Epithelial cell of proximal tubule (primary cell): ENCODE measurements at places on chromosomes 11 and 22.

DNA sequence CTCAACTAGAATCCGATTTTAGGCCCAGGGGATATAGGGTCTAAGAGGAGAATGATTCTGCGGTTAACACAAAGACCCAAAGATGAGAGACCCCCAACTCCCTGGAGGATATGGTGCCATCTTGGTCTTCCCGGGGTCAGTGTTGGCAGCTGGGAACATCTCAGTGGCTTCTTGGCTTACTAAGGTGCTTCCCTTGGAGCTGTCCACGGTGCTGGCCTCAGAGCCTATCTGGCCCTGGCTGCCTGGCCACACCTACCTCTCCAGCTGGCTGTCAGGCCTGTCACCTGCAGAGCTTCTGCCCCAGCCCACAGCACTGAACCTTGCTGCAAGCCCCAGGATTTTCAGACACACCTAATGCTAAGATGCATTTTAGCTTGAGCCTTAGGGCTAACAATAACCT is 70.7 kb upstream of the THY1 start:
- DNase-seq: no peak

DNA sequence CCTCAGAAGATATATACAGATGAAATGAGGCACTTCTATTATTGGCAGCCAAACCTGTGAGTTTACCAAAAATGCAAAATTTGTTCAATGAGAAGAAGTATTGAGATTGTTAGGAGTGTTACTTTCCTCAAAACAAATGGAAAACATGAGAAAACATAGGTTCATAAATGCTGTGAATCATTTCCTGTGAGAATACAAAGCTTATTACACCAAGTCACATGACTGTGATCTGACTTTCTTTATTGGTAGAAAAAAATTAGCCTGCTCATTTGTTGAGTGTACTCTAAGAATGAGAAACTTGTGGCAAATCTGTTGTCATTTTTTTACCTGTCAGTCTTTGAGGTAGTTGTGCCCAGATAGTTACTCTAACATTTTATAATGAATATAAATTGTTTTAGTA is 215.1 kb downstream of the TMEM135 start:
- no peak for DNase-seq

DNA sequence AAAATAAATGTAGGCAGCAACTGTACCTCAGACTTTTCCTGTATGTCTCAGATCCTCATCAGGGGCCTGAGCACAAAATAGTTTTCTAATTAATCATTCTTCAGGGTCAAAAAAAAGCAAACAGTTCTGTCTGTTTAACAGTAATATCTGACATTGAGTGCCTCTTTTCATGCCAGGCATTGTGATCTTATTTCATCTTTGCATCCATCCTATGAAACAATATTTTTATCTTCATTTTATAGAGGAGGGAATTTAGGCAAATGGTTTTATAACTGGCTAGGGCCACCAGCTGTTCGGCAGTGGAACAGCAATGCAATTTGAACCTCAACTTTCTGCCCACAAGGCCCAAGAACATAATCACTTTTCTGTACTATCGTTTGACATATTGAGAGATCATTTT is 145.6 kb downstream of the WNT7B start:
- no peak for DNase-seq

- DNase-seq: no peak
Measured at GRCh38 chr22:22761606-22761962, 117.2 kb downstream of the GGTLC2 start.

- DNase-seq: no peak
Measured at GRCh38 chr11:5151713-5152153, 2.8 kb downstream of the OR52A1 start.

- DNase-seq: no peak
Measured at GRCh38 chr11:122746611-122747244, 91.2 kb downstream of the UBASH3B start.

- no peak for DNase-seq
Measured at GRCh38 chr11:29321293-29322132, 695.3 kb downstream of the KCNA4 start.

DNA sequence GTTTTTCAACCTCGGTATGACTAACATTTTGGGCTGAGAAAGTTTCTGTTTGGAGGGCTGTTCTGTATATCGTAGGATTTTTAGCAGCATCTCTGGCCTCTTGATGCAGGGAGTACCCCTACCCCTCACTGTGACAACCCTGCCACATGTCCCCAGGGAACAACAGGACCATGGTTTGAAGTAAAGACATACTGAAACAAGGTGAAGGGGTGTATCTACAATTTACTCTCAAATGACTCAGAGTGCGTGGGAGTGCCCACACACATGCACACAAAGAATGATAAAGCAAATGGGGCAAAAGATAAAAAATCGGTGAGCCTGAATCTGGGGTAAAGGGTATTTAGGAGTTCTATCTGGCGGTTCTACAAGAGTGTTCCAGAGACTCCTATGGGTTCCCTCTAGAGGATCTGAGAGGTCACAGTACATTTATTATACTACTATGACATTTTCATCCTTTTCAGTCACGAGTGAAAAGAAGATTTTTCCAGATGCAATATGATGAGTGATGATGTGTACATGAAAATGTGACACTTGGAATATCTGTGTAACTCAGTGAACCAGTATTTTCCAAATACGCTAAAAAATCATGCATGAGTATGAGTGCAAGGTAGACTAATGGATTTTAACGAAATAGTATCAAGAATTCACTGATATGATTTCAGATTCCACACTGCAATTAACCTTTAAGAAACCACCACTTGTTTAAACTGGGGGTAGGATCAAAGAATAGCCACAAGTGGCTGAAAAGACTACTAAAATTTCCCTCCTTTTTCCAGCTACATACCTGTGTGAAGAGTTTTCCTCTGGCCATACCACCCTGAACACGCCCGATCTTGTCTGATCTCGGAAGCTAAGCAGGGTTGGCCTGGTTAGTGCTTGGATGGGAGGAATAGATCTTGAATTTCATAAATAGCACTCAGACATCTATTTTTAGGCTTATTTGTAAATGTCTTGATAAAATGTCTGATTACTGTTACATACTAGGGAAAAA is 56.3 kb upstream of the YPEL1 start:
- DNase-seq: no peak

DNA sequence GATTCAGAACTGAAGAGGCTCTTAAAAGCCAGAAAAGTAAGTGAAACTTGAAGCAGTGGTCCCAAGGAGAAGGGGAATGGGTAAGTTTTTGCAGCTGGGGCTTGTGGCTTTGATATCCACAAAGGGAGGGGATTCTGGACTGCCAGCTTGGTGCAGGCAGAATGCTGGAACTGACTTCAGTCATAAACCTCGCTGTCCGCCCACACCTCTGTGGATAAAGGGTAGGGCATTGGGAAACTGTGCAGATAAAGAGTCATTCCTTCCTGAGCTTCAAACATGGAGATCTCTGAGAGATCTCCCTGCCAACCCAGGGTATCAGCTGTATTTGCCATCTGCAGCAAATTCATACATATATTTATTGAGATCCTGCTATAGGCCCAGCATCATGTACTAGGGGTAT is 124.3 kb upstream of the OR9Q1 start:
- DNase-seq: no peak

- peak; percentile 59 for DNase-seq
Measured at GRCh38 chr11:65425971-65426838, 3.6 kb downstream of the NEAT1 start.

- DNase-seq: no peak
Measured at GRCh38 chr11:124900464-124900863, 2.8 kb upstream of the ROBO4 start.

- DNase-seq: no peak
Measured at GRCh38 chr22:19869497-19870152, 15.0 kb upstream of the GNB1L start.

GRCh38 chr22:25081409-25081824 is 118.2 kb upstream of the CRYBB3 start:
- no peak for DNase-seq
